ENCODE measurements at places on chromosomes 11 and 22. TPM values are rescaled to one million over a fixed set of nuclear protein-coding genes. Genes with fewer than 3 reads are reported as not detected.

The MMP1 gene
- total RNA-seq = 0.11 TPM

The OR51B5 gene
- total RNA-seq = not detected

The RABL2B gene
- total RNA-seq = 9.2 TPM

The C11orf71 gene
- 9.9 TPM for total RNA-seq

- DNase-seq = no peak
These were observed 3.3 kb upstream of the BEST1 start for GRCh38 chr11:61946894-61947293.

DNA sequence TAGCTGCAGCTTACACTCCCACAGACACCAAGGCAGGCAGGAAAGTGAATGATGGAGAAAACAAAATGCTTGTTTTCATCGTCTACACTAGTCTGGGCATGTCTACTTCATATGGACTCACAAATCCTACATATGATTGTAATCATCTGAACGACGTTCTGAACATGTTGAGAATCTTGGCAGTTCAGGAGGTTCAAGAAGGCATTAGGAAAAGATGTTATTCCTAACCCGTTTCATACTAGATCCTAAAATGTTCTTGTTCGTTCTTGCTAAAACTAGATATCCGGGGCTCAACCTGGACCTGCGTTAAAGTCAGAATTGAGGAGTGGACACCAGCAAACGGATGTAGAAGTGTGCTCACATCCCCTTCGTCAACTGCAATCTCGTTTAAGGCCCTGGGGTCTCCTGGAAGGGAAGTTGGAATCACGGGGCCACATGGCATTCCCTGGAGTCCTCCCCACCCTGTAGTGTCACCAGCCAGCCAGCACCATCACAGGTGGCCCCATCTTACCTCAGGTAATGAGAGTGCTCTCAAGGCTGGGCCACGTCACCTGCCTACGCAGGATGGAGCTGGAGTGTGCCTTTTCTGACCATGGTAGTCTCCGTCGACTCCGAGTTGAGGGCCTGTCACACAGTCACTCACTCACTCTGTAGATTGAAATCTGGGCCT lies 37.3 kb downstream of the C11orf58 start:
- no peak for DNase-seq

All from cardiac septum (tissue), 1 donor.